ENCODE measurements at places on chromosomes 7 and 10.
A peak's percentile ranks its signal among the peaks of the same experiment; 100 is the strongest.

- DNase-seq = no peak
Observed at GRCh38 chr7:65892835-65893234, 20.0 kb downstream of the VKORC1L1 start.

- no peak for DNase-seq
Observed at GRCh38 chr10:96718304-96718990, 1.9 kb downstream of the PIK3AP1 start.

GRCh38 chr7:4764402-4765007 is 10.9 kb upstream of the AP5Z1 start:
- no peak for DNase-seq

DNA sequence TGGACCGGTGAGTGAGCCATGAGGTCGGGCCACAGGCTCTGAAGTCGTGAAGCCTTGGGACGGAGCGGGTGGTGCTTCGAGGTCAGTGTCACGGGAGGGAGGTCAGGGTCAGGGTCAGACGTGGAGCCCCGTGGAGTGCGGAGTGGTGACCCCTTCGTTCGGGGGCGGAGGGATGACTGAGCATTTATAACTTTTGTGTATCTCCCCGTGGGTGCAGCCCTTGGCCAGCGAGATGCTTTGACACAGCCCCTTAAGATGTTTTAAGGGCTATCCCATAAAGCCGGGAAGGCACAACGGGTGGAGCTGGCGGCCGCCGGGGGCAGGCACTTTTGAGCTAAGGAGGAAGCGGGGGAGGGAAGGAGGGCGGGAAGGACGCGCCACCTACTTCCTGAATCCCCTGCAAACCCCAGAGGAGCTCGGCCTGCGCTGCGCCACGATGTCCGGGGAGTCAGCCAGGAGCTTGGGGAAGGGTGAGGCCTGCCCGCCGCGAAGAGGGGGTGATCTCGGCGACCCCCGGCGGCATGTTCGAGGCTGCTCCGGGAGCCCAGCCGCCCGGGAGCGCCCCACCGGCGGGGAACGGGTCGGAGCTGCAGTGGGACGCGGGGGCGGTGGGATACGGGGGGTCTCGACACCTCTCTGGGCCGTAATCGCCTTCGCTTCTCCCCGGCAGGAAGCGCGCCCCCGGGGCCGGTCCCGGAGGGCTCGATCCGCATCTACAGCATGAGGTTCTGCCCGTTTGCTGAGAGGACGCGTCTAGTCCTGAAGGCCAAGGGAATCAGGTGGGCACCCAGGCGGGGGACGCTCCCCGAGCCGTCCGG is at the start of gene GSTO1:
TSS of gene GSTO1 (plus strand) at position 400 of the 818 bp plus-strand sequence. CDS start at position 437, 37 bp downstream.
- peak; percentile 67 for DNase-seq
